COLO829 (cell line): ENCODE measurements at places on chromosomes 6 and 20.

DNA sequence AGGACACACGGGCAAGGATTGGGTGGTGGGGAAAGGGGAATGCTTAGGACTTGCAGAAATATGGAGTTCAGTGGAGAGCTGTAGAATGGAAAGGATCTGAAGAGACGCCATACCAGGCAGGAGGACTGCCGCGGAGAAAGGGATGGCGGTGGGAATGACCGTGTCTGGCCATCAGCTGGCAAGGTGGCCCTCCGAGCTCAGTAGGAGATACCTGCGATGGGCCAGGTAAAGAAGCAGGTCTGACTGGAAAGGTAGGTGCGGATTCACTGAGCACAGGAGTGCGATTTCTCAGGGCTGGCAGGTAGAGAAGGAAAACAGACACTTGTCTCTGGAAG, 26.0 kb downstream of the PCK1 start:
- DNase-seq = no peak

DNA sequence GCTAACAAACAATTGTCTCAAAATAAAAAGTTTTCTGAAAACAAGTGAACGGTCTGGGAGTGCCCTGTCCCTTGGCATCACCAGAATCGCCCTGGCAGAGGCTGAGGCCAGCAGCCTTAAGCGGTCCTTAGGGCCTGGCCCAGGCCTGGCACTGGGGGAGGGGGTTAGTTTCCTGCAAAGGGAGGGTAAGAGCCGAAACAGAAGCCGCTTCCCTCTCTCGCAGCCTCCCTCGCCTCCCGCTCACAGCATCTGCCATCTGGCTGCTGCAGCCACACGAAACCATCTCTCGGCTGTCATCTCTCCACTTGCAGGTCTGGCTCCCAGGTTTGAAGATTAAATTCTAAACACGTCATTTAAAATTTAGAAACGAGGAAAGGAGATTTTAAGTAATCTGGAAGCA, 31.5 kb downstream of the PMEPA1 start:
- no peak for DNase-seq

DNA sequence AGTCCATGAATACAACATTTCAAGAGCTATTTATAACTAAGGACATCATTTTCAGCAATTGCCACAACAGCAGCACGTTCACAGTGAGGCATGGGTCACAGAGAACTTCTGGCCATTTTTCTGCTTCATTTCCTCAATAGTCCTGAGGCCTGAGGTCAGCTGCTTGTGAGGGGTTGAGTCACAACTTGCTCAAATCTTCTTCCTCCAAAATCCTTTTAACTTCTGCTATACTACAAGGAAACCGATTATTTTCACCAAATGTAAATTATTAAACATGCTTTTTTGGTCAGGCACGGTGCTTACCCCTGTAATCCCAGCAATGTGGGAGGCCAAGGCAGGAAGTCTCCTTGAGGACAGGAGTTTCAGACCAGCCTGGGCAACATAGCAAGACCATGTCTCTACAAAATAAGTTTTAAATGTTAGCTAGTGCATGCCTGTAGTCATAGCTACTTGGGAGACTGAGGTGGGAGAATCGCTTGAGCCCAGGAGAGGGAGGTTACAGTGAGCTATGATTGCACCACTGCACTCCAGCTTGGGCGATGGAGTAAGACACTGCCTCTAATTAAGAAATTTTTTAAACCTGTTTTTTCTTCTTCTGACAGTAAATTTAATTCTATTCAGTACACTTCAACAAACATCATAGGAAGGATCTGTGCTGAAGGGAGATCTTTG, 11.1 kb upstream of the SLC16A10 start:
- DNase-seq = no peak

- no peak for DNase-seq
Measured at GRCh38 chr6:139148557-139149235, 13.8 kb downstream of the HECA start.

DNA sequence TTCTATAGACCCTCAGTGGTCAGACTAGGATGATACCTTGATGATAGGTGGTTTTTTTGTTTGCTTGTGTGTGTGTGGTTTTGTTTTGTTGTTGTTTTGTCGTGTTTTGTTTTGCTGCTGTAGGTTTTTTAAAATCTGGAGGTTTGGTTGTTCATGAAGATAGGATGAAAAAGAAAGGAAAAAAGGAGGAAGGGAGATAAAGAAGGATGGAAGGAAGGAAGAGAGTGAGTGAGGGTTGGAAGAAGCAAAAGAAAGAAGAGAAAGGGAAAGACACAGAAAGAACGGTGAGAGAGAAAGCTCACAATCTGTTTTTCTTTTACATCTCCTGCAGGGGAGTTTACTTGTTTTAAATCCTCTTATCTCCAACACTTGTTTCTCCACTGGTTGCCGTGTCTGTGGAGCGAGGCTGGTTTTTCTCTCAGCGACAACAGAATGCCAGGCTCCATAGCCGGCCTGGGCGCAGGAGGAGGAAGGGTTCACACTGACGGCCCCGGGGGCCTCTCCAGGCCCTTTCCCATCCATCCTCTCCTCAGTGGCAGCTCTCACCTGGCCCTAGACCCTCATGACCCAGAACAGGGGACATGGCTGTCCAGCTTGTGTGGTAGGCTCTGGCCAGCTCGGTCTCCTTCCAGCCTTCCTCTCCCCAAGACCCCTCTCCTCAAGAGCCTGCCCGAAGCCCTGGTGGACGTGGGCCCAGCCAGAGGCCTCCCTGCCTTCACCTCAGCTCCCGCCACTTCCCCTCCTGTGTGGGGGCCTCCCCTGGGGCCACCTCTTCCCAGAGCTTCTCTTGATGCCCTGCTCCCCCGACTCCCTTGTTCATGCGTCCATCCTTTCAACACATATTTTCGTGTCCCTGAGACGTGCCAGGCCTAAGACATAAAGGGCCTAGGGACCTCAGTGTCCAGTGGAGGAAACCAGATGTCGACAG, 168.4 kb downstream of the VEGFA start:
- DNase-seq = no peak

DNA sequence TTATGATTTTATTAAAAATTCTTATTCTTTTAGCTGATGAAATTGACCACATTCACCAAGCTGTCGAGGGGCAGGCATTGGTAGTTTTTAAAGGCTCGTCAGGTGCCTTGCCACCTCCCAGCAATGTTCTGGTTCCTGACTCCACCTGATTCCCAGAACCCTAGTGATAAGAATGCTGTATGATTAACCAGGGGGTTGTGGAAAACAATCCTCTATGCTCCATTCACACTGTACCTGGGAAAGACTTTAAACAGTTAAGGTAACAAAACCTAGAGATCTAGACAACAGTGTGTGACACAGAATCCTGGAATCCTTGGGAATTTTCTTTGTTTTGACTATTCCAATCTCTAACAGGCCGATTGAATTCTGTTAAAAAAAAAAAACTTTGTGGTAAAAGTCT, 165.7 kb upstream of the OLIG3 start:
- no peak for DNase-seq

DNA sequence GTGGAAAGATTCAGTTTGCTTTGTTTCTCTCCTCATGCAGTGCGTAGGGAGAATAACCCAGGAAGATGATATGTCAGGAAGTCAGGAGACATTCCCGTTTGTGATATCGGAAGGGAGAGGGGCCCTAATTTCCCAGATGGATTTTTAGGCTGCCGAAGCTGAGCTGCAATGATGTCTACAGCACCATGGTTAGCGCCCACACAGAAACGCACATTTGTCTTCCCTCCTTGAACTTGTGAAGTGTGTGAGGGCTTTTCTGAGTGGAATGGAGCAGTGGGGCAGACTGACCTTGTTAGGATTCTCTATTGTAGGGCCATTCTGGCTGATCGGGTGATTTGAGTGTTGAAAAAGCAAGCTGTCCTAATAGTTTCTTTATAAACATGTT, 191.3 kb upstream of the ARG1 start:
- no peak for DNase-seq

GRCh38 chr6:52517502-52518278, 59.2 kb downstream of the TRAM2 start:
- peak; percentile 99 for DNase-seq

GRCh38 chr20:38164069-38164468, 1.0 kb downstream of the TGM2 start:
- DNase-seq = no peak

- DNase-seq = no peak
Measured at GRCh38 chr20:21529863-21530262, 16.0 kb upstream of the NKX2-2 start.

GRCh38 chr20:40978761-40979160, 49.9 kb upstream of the TOP1 start:
- no peak for DNase-seq

DNA sequence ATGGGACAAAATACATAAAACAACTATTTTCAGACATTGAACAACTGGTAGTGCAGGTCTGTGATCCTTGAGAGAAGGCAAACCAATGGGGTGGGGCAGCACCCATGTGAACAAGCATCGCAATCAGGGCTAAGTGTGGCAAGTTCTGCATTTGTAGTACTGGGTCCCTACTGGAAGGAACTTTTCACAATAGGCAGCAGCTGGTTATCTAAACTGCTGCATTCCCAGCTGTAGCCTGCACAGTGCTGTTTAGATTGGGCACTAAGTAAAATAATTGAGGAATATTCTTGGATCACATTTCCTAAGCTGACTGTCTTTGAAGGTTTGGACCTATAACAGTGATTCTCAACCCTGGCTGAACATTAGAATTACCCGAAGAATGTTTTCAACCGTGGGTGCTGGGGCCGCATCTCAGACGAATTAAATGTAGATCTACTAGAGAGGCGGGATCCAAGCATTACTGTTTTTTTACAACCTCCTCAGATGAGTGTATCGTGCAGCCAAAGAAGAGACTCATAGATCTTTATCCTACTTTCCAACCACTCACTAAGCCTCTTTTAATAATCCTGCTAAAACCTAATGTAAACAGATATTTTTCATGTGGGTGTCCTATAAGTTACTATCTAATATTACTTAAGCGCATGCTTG, 12.4 kb upstream of the MAP3K4 start:
- no peak for DNase-seq

GRCh38 chr20:32970973-32971300, 33.3 kb downstream of the SUN5 start:
- DNase-seq = no peak

DNA sequence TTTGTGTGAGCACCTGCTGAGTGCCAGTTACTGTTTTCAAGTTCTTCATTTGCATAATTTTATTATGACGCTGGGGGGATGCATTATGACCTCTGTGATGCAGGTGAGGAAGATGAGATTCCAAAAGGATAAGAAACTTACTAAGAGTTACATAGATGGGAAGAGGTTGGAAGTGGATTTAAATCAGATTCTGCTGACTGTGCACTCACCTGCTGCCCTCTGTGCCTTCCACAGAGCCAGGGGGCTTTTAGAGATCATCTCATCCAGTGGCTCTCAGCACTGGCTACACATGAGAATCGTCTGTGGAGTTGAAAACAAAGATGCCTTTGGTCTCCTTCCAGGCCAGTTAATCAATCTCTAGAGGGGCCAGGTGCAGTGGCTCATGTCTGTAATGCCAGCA, 47.9 kb downstream of the TIAM2 start:
- DNase-seq = no peak

GRCh38 chr6:5524110-5524509, 262.8 kb downstream of the FARS2 start:
- no peak for DNase-seq

- DNase-seq = no peak
Measured at GRCh38 chr20:53708129-53708968, 114.7 kb upstream of the ZNF217 start.
